ENCODE measurements at places on chromosomes 3 and 15.

- DNase-seq: no peak
These were observed 559.6 kb upstream of the MDFIC2 start for GRCh38 chr3:70871909-70872656.

GRCh38 chr3:61979638-61980037 lies 393.7 kb downstream of the FEZF2 start:
- DNase-seq: no peak

- DNase-seq: no peak
These were observed 494.1 kb downstream of the GABRG3 start for GRCh38 chr15:27464941-27465612.

GRCh38 chr3:13301286-13301987 lies 118.7 kb downstream of the NUP210 start:
- peak; percentile 41 for DNase-seq

- DNase-seq: no peak
These were observed 35.2 kb downstream of the ABTB1 start for GRCh38 chr3:127707851-127708411.

- no peak for DNase-seq
These were observed 32.2 kb upstream of the BCL2A1 start for GRCh38 chr15:80003171-80003570.

GRCh38 chr3:160546727-160547126 lies 18.6 kb downstream of the KPNA4 start:
- peak; percentile 46 for DNase-seq

GRCh38 chr3:142263112-142263511 lies 37.7 kb upstream of the GK5 start:
- DNase-seq: no peak

DNA sequence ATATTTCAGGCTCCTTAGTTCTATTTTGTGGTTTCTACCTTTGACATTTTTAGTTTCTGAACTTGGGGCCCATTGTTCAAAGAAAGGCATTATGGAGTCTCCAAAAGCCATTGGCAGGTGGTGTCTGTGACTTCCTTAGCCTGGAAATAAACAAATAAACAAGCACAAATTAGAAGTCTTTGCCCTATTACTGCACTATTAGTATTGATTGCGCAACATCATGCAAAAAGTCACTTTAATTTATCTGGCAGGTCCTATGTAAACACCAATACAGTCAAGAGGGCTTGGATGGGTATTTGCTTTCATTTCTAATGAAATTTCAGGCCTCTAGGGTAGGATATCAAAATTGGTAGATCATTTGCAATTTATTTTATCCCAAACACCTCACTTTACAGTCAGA lies 85.6 kb downstream of the LPP start:
- DNase-seq: no peak

DNA sequence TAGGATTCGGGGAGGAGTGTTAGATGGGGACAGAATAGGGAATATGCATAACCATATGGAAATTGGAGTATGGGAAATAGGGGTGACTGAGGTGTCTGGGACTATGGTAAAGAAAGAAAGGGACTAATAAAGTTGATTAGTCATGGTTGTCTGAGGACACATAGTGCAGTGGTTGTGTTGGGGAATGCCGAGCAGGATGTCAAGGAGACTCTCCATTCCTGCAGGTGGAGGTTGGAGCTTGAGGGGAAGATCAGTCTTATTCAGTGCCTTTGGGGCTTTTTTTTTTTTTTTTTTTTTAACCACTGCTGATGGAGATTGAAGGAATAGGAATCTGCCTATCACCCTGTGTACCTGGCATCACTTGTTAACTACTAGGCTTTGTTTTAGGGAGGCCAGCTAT lies 10.8 kb downstream of the NMD3 start:
- no peak for DNase-seq

DNA sequence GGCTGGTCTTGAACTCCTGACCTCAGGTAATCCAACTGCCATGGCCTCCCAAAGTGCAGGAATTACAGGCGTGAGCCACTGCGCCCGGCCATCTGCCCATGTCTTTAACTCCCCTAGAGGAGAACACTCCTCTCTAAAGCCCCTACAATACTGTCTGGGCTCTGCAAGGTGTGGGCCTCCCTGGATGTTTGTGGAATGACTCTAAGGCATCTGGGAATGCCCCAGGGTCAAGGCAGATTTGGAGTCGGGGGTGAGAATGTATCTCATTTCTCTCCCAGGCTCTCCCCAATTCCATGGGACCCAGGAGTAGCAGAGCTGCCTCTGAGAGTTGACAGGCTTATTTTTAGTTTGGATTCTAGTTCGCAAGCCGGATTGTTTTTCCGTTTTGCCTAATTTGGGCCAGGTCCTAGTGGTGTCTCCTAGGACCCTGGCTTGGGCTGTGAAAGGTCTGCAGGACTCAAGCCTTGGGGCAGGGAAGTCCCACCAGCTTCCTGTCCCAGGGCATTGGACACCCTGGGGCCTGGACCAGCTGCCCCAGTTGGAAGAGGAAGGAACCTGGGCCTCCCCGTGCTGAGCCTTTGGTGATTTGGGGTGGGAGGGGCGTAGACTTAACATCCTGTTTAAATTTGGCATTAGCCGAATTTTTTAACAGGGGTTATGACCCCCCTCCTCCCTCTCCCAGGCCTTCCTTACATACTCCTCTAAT lies 53.5 kb downstream of the MAGEF1 start:
- DNase-seq: no peak

DNA sequence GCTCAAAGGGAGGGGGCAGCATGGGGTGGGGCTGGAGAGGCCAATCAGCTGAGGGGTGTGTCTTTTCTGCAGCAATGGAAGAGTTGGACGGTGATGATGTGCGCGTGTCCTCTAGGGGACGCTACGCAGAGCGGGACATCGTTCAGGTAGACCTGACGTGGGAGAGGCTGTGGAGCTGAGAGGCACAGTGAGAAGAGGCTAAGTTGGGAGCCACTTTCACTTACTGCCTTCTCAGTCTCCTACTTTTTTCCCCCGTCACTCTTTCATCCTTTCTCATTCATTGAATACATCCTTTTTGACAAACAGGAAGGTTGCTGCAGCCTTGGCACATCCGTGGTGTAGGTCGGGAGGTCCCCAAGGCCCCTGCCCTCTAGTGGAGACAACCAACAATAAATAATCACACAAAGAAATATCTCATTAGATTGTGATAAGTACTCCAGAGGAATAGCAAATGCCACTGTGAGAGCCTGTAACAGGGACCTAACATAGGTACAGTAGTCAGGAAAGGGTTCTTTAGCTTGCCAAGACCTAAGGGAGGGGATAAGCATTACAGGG lies 4.4 kb upstream of the BRPF1 start:
- DNase-seq: peak; percentile 60

DNA sequence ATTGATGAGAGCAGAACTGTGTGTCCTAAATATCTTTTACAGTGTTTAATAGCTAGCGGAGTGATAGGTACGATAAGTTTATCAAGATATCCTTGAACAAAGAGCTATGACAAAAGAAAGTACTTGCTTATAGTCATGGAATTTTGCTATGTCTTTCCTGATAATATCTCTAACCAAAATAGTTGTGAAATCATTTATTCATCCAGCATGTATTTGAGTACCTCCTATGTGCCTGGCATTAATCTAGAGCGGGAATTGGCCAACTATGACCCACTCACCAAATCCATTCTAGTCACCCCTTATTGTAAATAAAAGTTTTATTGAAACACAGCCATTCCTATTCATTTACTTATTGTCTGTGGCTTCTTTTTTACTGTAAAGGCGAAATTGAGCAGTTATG lies 46.6 kb downstream of the ZFAND6 start:
- no peak for DNase-seq

DNA sequence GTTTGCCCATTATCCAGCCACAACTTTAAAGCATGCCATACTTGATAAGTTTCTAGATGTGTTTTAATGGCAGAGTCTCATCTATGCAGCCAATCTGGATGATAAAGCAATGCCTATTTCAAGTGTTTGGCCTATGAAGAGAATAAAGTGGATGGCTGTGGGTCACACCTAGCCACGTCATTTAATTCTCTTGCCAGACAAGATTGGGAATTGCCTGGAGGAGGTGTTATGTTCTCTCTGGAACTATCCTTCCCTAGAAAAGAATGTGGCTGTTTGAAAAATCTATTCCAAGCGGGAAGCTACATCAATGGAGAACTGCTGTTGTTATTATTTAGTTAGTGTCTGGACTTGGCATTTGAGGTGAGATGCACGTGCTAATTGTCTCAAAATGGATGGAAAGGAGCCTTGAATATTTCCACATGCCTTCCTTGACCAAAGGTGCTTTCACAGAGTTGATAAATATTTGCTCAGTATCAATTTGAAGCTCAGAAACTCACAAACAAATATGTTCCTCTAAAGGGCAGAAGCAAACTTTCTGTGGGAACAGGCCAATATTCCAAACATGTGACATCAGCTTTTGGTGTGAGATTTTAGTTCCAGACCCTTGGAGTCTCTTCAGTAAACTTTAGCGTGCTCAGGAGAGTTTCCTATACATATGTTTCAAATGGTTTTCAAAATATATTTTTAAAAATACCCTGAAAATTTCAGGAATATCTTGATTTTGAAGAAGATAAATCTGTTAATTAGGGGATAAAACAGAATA lies 510.6 kb upstream of the SGO1 start:
- DNase-seq: no peak

DNA sequence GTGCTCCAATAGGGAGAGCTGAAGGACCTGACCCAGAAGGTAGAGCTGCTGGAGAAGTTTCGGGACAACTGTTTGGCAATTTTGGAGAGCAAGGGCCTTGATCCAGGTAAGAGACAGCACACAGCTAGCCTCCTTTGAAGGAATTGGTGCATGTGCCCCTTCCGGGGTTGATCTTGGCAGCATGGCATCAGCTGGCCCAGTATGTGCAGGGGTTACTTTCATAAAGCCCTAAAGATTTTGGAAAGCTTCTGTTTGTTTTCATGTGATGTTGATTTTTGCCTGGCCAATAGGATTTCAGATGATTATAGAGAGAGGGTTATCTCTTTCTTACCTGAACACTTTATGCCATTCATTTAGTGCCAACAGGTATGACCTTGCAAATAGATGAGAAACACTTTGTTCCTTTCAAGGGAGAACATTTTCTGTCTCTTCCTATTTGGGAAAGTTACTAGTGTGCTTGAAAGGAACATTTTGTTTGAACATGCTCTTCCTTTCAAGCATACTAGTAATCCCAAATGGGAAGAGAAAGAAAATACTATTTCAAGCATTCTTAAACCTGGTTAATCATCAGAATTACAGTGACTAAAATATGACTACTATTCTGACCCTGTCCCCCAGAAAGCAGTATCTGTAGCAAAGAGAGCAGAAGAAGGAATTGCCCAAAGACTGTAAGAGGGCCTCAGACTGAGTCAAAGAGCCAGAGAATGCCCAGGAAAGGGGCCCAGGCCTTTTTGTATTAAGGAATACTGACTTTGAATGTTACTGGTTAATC lies 7.5 kb downstream of the KNSTRN start:
- DNase-seq: no peak

- DNase-seq: no peak
These were observed 82.6 kb upstream of the MYZAP start for GRCh38 chr15:57509126-57509525.

GRCh38 chr15:47484997-47485396 lies 232.3 kb upstream of the SEMA6D start:
- no peak for DNase-seq

DNA sequence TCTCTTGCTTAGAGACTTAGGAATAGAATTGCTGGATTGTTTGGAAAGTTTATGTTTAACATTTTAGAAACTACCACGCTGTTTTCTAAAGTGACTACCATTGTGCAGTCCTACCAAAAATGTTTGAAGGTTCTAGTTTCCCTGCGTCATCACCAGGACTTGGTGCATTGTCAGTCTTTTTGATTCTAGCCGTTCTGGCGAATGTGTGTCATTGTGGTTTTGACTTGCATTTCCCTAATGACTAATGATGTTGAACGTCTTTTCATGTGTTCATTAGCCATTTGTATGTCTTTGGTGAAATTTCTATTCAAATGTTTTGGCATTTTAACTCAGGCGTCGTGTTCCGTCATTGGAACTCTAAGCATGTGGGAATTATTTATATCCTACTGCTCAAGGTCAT lies 58.0 kb downstream of the CHD2 start:
- DNase-seq: no peak

DNA sequence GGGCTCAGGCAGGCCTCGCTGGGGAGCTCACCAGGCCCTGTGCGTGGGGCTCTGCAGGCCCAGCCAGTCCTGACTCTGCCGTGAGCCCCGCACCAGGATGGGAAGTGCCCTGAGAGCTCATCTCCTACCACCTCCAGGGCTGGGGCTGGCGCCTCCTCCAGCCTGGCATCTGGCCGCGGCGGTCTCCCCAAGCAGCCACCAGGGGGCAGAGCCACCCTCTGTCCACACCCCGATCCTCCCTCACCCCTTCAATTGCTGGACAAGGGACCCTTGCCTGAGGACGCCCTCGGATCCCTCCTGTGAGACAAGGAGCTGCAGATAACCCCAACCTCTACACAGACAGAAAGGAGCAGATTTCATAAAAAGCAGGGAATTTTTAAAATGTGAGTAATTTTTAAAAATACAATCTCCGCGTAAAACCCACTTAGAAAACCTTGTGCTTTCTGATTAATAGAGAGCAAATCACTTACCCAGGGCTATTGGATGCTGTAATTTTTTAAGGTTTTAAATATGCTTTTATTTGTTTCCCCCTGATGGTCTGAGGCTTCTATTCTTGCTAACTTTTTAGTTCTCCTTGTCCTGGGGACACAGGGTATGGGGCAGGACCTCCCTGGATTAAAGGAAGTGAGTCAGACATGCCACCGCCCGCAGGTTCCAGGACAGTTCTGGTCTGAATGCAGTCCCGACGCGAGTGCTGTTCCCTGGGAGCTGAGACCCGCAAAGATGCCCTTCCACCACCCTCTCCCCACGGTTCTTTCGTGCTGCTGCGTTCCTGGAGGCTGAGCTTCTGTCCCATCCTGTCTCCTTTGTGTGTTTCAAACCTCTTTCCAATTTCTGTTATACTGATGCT lies 52.3 kb upstream of the CHRNA7 start:
- peak; percentile 57 for DNase-seq

DNA sequence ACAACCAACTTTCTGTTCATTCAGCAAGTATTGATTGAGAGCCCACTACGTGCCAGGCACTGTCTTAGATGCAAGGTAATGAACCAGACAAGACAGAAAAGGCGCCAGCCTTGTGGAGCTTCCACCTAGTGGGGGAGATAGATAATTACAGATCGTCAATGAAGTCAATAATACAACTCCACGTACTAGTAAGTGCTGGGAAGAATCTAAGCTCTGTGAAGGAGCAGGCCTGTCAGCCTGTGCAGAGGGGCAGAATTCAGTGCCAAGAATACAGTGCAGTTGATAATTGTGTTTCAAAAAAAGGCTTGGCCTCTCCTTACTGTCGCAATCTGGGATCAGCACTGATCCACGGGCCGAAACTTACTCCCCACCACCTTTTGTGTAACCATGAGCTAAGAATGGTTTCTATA lies 186.3 kb downstream of the FEZF2 start:
- peak; percentile 15 for DNase-seq

DNA sequence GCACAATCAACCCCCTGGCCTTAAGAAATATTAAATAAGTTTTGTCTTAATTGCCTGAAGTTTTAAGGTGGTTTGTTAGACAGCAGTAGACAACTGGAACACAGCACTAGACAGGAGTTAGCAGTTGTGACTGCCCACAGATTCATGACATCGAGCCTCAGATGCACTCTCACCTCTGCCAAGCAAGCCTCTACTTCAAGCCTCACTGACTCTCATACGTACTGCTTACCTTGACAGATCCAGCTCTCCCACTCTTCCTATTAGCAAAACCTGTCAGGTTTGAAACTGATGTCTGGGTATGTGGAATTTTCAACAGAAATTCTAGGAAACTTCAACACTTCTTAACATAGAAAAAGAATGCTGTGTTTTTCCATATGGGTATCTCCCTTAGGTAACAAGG lies 382.9 kb upstream of the DPH6 start:
- peak; percentile 4 for DNase-seq

Measured in GM12865 (cell line).